ENCODE measurements at places on chromosomes 12 and 14.

GRCh38 chr14:68726093-68726695 lies 66.7 kb downstream of the ZFP36L1 start:
- DNase-seq = no peak

- no peak for DNase-seq
Observed at GRCh38 chr14:99064262-99064954, 207.6 kb downstream of the BCL11B start.

DNA sequence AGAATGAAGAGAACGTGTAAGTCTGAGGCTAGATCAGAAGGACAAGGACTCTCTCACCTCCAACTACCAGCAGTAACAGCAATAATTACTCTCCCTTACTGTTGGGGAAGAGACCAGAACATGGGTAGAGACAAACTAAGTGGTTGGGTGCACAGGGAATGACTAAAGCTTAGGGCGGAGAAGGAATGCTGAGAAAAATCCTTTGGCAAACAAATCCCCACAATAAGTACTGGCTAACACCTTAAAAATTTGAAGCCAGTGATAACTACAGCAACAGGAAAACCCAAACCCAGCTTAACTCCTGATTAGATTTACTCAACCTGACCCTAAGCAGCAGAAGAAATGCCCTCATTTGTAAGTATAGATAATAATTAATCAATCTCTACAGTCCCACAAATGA lies 759.0 kb downstream of the AACS start:
- DNase-seq = no peak

DNA sequence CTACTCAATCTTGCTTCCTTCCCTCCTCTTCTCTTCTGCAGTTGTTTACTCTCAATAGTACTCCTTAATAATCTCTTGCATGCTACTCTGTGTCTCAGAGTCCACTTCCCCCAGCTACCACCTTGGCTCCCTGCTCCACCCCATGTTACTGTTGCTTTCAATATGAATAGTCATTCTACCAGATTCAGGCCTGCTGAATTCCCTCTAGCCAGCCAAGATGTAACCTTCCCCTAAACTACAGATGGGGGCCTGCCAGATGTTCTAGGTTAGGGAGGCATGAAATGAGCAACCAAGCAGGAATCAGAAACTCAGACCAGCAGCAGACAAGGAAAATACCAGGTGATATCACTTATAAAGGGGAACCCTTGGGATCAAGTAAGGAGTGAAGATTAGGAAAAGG lies 392.1 kb upstream of the DDHD1 start:
- no peak for DNase-seq

DNA sequence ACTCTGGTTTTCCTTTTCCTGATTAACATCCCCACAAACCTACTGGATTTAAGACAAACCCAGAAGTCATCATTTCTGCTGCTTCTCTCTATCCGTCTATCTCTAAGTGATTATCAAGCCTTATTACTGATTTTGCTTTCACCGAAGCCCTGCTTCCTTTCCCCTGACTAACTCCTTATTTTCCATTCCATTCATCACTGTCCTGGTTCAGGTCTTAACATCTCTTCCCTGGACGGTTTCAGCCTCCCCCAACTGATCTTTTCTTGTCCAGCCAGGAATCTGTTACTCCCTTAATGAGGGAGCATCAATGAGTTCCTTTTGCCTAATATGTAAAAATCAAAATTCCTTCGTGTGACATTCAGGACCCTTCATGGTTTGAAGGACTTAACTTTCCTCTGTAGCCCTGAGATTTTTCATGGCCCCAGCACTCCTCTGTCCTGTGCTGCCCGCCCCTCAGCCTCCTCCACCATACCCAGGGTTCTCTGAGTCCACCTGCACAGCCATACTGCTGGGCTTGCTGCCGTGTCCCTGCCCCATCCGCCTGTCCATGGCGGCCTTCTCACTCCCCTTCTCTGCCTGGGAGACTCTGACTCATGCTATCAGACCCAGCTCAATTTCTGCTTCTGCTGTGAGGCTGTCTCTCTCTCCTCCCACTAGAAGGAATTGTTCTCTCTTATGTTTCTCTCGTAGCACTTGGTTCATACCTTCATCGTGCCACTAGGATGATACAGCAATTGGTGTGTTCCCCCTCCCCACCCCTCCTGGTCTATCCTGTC lies 167.8 kb upstream of the HIF1A start:
- no peak for DNase-seq

GRCh38 chr14:104030958-104031357 lies 54.5 kb upstream of the ASPG start:
- no peak for DNase-seq

- DNase-seq = no peak
Observed at GRCh38 chr14:31196839-31197492, 10.6 kb downstream of the HECTD1 start.

GRCh38 chr12:25377469-25378177 lies 126.9 kb upstream of the KRAS start:
- no peak for DNase-seq

DNA sequence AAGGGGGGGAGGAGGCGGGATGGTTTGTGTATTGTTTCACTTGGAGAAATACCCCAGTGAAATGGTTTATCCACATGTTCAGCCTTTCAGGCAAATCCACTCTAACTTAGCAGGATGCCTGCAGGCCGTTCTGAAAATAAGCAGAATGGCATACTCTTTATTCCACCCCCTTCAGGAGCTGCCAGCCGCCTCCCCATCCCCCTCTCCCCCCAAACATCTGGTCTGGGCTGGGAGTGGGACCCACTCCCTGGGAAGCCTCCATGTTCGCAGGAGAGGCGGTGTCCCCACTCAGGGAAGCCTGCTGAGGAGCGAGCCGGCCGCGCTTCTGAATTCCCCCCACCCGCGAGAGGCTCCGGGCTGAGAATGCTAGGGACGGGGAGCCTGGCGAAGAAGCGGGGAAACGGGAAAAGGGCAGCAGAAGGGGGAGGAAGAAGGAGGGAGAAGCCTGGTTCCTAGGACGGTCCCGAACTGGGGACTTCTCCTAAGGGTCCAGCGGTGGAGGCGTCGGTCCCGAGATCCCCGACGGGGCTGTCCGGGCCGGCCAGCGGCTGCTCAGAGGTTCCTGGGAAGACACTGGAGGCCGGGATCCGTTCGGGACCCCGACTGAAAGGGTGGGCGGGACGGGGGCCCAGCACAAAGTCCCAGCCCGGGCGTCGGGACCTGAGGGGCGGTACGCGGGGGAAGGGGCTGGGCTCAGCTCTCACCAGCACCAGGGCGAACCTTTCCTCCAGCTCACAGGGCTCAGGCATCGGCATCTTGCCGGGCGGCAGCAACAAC lies 666 bp downstream of the FMNL3 start:
- DNase-seq = no peak

- no peak for DNase-seq
Observed at GRCh38 chr12:120324841-120325417, 2.6 kb downstream of the PLA2G1B start.

DNA sequence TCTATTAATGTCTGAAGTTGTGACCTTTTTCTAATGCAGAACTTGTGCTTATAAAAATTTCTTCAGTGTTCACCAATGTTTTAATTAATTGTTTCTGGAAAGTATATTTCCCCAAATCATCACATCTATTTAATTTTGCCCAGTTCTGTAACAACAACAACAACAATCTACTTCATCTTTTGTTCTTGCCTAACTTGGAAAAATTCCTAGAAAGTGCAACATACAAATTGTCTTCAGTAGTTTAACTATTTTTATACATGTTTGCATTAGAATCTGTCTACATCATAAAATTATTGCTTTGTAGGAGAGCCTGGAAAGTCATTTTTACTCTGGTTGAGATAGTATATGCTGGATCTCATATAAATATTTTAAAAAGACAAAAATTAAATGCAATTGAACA lies 38.5 kb downstream of the CCER1 start:
- DNase-seq = no peak

DNA sequence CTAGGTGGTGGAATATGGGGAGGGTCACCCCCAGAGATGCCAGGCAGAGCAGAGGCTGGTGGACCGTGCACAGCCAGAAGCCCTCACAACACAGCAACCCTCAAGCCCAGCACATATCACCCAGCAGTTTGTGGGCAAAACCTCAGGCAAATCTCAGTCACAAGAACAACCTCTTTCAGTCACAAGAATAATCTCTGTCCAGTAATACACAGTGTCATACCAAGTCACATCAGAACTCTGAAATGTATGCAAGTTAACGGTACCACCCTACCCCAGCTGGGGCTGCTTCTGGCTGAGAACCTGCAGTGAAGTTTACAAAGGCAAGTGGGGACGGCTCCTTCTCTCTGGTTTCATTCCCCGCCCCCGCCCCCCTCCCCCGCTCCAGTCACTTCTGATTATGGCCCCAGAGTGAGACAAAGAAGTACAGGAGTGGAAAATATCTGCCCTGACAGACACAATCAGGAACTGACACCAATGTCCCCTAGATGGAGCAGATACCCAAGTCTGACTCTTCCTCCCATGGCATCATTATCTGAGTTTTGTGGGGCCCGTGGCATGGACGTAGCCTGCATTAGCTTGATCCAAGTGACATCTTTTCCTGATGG lies 480.9 kb upstream of the TMEM132C start:
- DNase-seq = no peak

- DNase-seq = no peak
Observed at GRCh38 chr12:10025236-10025635, 5.2 kb upstream of the CLEC9A start.

DNA sequence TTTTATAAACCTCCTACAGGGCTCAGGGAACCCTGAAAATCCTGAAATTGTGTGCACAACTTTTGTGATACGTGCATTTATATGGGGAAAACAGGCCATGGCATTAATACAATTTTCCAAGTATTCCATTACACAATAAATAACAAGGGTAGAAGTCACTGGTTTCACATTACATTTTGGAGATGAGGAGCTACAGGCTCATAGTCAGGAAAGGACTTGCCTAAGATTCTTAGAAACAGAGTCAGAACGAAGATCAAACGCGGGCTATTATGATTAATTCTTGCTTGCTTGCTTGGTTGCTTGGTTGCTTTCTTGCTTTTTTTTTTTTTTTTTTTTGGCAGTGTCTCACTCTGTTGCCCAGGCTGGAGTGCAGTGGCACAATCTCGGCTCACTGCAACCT lies 16.7 kb downstream of the NOS1 start:
- DNase-seq = no peak

DNA sequence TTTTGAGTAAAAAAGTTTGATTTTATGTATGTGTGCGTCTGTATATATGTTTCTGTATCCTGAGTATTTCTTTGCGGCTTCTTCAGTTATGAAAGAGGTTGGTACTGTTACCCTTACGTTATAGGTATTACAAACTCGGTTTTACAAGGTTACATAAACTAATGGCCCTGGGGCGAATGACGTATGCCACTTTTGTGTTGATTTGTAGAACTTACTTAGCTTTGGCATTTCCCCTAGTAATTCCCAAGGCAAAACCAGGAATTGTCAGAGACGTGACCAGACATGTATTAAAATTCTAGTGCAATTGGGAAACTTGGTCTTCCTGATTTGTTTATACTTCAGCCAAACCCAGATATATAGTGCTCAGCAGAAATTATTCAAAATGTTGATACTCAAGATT lies 93.3 kb downstream of the DUSP16 start:
- DNase-seq = no peak

GRCh38 chr12:2940564-2940963 lies 18.6 kb upstream of the TEAD4 start:
- no peak for DNase-seq

GRCh38 chr14:52485350-52485960 lies 66.8 kb downstream of the TXNDC16 start:
- DNase-seq = no peak

GRCh38 chr12:19382111-19382526 lies 57.2 kb upstream of the AEBP2 start:
- no peak for DNase-seq

- DNase-seq = no peak
Observed at GRCh38 chr12:29226616-29227015, 77.5 kb downstream of the FAR2 start.

Measured in NCI-H1092 treated with DMSO at 0.1 percent for 48 hours (cell line).